ENCODE measurements at places on chromosomes 7 and 10.

- no peak overlapping the region for H3K4me3 ChIP-seq
- H3K27me3 ChIP-seq = no peaks in the 10 kb centered on the region
- no peak overlapping the region for H3K27ac ChIP-seq
These were observed 10.9 kb downstream of the AQP1 start for GRCh38 chr7:30922596-30922995.

DNA sequence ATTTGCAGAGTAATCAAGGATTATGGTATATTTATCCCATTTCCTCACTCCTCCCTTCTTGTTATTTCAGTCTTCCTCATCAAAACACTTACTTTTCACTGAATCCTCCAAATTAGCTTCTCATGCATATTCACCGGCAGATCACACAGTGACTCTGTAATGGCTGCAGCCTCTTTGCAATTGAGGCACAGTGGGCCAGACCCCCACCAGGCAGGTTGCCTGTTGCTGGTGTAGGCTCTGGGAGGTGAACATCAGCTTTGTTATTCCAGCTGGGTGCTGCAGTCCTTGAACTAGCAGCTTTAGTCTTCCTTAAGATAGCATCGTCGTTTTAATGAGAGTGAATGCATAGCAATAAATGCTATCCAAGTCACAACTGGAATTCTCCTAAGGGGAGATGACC is 449.3 kb downstream of the CNTNAP2 start:
- H3K27me3 ChIP-seq = no peaks in the 10 kb centered on the region
- H3K36me3 ChIP-seq = no peaks in the 10 kb centered on the region
- H3K4me1 ChIP-seq = no peaks in the 10 kb centered on the region
- no peak overlapping the region for H3K4me3 ChIP-seq
- H3K27ac ChIP-seq = no peak overlapping the region
- no peak for DNase-seq

- no peaks in the 10 kb centered on the region for H3K36me3 ChIP-seq
- H3K27me3 ChIP-seq = no peaks in the 10 kb centered on the region
- no peak overlapping the region for H3K27ac ChIP-seq
- H3K4me1 ChIP-seq = no peaks in the 10 kb centered on the region
- no peak for DNase-seq
- H3K4me3 ChIP-seq = no peak overlapping the region
These were observed 664.1 kb upstream of the ADARB2 start for GRCh38 chr10:2401459-2401858.

GRCh38 chr10:59672150-59672875 is 37.3 kb downstream of the SLC16A9 start:
- H3K36me3 ChIP-seq = no peaks in the 10 kb centered on the region
- H3K27ac ChIP-seq = no peak overlapping the region
- no peak for DNase-seq

DNA sequence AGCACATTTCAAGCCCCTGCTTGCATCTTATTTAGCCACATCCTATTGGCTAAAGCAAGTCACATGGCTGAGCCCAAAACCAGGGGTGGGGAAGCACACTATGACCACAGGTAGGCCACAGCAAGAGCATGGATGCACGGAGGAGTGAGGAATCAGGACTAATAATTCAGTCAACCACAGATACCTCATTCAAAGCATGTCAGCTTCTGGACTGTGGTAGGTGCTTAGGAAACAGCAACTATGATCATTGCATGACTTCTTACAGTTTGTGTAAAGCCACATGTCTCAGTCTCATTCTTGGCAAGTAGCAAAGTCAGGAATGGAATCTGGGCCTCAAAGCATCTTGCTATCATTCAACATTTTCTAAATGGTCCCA is 79.0 kb upstream of the EMX2 start:
- H3K27ac ChIP-seq = no peak overlapping the region
- H3K36me3 ChIP-seq = no peaks in the 10 kb centered on the region
- H3K27me3 ChIP-seq = no peaks in the 10 kb centered on the region
- H3K4me3 ChIP-seq = no peak overlapping the region
- DNase-seq = no peak
- no peaks in the 10 kb centered on the region for H3K4me1 ChIP-seq

GRCh38 chr10:121981346-121981745 is 6.3 kb upstream of the NSMCE4A start:
- H3K36me3 ChIP-seq = no peaks in the 10 kb centered on the region
- DNase-seq = no peak
- no peaks in the 10 kb centered on the region for H3K27me3 ChIP-seq
- no peaks in the 10 kb centered on the region for H3K4me1 ChIP-seq
- H3K4me3 ChIP-seq = no peak overlapping the region

DNA sequence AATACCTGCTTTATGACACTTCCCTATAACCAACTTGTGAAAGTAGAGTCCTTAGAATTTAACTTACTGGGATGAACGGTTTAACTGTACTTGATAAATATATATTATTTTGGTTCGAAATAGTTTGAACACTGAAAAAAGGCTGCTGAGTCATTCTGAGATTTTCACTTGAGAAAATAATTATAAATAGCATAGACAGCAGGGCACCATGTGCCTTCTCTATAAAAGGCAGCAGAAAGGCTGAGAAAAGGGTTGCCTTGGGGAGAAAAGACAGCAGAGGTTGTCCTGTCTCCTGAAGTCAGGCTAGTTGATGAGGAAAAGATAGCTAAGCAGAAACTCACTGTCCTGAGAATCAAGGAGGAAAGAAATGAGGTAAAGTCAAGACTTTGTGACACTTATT is 92.4 kb downstream of the CTTNBP2 start:
- H3K27ac ChIP-seq = no peak overlapping the region
- DNase-seq = no peak
- no peak overlapping the region for H3K4me3 ChIP-seq
- H3K27me3 ChIP-seq = no peaks in the 10 kb centered on the region

- DNase-seq = no peak
- H3K27me3 ChIP-seq = no peaks in the 10 kb centered on the region
- no peaks in the 10 kb centered on the region for H3K4me1 ChIP-seq
- no peaks in the 10 kb centered on the region for H3K36me3 ChIP-seq
- H3K27ac ChIP-seq = no peak overlapping the region
These were observed 10.4 kb upstream of the SMC3 start for GRCh38 chr10:110556969-110557601.

DNA sequence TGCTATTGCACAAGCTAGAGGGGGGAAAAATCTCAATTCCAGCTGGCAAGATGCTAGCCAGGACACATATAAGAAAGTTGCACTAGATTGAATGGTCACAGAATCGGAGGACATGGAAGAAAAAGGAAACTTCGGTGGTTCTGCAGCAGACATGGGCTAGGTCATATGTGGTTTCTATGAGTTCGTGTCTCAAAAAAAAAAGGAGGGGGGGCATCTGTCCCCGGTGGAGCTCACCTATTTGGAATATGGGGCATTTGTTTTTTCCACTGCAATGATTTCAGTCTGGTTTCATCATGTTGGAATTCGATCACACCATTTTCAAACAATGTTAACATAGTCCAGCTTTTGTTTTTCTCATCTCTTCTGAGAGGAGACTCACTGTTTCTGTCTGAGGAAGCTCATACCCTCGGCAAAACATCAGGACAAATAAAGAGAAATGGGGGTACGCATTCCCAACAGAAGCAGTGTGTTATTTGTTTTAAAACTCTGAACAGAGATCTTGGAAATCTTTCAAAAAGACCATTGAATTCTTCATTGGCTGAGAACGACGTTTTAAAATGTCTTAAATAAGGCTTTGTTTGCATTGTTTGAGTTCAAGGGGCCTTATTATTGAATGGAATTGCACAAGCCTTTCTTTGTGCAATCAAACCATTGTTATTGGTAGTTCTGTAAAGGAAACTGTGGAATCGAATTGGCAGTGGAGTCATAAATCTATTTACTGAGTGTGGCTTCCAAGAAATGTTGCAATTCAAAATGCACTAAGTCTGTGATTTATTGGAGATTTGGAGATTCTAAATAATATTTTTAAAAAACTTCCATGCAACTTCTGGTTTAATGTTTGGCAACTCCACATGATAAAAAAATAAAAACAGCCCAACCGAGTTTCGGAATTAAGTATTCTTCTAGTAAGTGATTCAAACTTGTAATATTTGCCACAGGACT is 173.2 kb downstream of the RTKN2 start:
- H3K4me3 ChIP-seq = peak overlapping the region; percentile 32
- DNase-seq = no peak

- peaks cover 7% of the 10 kb centered on the region for H3K4me1 ChIP-seq
- H3K27ac ChIP-seq = no peak overlapping the region
These were observed 2.6 kb downstream of the GRID1 start for GRCh38 chr10:86363833-86364490.

- no peaks in the 10 kb centered on the region for H3K27me3 ChIP-seq
- H3K4me1 ChIP-seq = no peaks in the 10 kb centered on the region
- DNase-seq = no peak
These were observed 46.8 kb upstream of the PRLHR start for GRCh38 chr10:118642228-118642627.

DNA sequence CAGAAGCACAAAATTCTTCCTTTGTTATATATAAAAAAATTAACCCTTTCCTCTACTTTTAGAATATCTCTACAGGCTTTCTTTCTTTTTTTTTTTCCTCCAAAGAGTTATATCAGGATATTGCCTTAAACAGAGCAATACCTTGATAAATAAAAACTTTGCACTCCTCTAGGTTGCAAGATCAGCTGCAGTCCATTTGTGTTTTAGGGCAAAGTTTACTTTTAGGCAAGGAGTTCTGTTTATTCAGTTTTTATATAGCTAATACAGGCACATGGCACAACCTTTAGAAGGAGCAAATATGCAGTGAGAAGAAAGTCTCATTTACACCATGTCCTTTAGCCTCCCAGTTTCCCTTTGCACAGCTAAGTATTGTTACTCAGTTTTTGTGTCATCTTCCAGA is 10.3 kb downstream of the LRMDA start:
- H3K36me3 ChIP-seq = no peaks in the 10 kb centered on the region
- H3K27me3 ChIP-seq = no peaks in the 10 kb centered on the region
- no peaks in the 10 kb centered on the region for H3K4me1 ChIP-seq
- no peak overlapping the region for H3K4me3 ChIP-seq
- no peak overlapping the region for H3K27ac ChIP-seq
- DNase-seq = no peak

DNA sequence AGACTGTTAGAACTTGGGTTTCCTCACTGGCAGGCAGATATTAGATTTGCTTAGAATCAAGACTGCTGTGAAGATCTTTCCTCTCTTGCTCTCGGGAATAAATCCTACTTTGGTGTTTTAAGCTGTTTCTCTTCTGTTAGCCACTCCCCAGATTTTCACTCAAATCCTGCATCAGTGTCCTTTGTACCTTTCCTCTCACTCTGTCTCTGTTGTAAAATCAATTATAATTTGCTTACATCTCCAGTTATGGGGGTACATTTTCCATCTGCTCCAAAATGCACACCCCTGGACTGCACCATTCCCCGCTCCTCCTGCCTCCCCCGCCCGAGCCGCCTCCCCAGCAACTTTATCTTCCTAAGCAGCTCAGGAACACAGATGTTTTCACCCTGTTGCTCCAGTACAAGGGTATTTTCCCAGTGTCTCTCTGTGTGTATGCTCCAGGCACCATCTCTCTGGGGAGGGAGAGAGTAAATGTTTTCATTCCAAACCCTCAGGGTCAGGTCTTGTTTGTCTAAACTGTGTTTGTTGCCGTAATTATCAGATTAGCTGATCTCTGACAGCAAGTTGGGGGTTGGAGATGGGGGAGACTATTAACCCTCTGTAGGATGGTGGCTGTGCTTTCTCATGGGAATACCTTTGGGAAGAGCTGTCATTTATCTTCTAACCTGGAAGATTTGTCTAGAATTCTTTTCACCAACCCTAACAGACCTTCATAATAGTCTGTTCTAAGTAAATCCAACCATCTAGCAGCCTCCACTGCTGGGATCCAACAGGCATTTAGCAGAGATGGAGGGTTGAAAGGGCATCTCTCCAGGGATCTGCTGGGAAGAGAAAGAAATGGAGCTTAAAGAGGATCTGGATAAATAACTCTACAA is 20.4 kb upstream of the GOT1 start:
- H3K36me3 ChIP-seq = no peaks in the 10 kb centered on the region
- no peak for DNase-seq
- H3K27ac ChIP-seq = no peak overlapping the region
- no peaks in the 10 kb centered on the region for H3K4me1 ChIP-seq
- H3K4me3 ChIP-seq = peak overlapping the region; percentile 9

GRCh38 chr7:52088008-52088901 is 771.6 kb upstream of the COBL start:
- no peak for DNase-seq
- H3K4me3 ChIP-seq = peak overlapping the region; percentile 43
- no peaks in the 10 kb centered on the region for H3K36me3 ChIP-seq
- no peak overlapping the region for H3K27ac ChIP-seq

DNA sequence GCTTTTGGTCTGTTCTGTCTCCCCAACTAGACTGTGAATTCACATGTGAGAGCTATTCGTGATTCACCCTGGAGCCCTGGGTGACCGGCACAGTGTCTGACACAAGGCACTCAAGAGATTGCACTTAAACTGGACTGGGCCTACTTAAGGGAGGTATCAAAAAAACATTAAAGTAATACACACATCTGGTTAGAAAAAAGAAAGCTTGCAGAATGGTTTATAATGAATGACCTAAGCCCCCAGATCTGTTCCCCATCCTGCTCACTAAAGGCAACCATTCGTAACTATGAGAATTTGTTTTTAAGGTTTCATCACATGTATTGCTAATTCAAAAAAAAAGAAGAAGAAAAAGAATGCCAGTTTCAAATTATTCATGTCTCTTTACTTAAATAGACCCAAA is 74.5 kb downstream of the DGKI start:
- no peak for DNase-seq
- no peaks in the 10 kb centered on the region for H3K36me3 ChIP-seq
- no peaks in the 10 kb centered on the region for H3K27me3 ChIP-seq
- no peaks in the 10 kb centered on the region for H3K4me1 ChIP-seq
- H3K4me3 ChIP-seq = no peak overlapping the region

DNA sequence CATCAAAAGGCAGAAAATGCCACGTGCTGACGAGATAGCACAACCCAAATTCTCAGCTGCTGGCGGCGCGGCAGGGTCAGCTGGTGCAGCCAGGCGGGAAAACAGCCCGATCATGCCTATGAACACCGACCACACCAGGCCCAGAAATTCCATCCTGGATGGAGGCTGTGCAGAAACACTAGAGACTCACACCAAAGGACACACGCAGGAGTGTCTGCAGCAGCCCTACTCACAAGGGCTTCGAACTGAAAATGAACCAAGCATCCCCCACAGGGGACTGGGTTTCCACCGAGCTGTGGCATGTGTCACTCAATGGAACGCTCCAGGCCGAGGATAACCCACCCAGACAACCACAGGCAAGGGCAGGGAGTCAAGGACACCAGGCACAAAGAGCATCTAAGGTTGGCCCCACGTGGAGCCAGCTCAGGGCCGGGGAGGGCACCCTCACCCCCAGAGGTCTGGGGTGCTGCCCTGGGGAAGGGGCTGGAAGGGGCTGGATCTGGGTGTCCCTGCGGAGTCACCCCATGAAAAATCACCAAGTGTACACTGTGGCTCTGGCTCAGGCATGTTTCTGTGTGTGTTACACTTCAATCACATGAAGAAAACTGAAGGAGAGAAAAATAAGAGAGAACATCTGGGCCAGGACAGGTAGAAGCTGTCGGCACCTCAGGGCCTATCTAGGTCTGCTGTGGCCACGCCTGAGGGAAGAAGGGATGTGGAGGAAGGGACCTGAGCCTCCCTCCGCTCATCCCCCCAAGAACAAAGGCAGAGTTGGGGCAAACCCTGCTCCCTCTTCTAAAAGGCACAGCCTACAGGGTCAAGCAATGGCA is 33.0 kb downstream of the RASGEF1A start:
- no peaks in the 10 kb centered on the region for H3K36me3 ChIP-seq

- H3K27me3 ChIP-seq = no peaks in the 10 kb centered on the region
- H3K27ac ChIP-seq = no peak overlapping the region
- H3K4me3 ChIP-seq = no peak overlapping the region
- H3K36me3 ChIP-seq = no peaks in the 10 kb centered on the region
- DNase-seq = no peak
- no peaks in the 10 kb centered on the region for H3K4me1 ChIP-seq
These were observed 49.1 kb downstream of the CHST15 start for GRCh38 chr10:124044143-124044862.

- peak overlapping the region; percentile 95 for H3K4me3 ChIP-seq
- H3K4me1 ChIP-seq = peaks cover 3% of the 10 kb centered on the region
- no peaks in the 10 kb centered on the region for H3K27me3 ChIP-seq
- H3K36me3 ChIP-seq = peaks cover 5% of the 10 kb centered on the region
These were observed 662 bp downstream of the DNAJC2 start for GRCh38 chr7:103343758-103344452.
